ENCODE measurements at places on chromosomes 11 and 22.

DNA sequence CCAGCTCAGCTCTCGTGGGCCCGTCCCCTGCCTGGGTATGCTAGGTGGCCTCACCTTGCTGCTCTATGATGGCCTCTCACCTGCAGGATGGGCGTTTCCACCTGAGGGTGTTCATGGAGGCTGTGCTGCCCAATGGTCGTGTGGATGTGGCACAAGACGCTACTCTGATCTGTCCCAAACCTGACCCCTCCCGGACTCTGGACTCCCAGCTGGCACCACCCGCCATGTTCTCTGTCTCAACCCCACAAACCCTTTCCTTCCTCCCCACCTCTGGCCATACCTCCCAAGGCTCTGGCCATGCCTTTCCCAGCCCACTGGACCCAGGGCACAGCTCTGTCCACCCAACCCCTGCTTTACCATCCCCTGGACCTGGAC is 2.1 kb downstream of the ZP1 start:
- no peak for DNase-seq

GRCh38 chr22:43393132-43393843 is 18.5 kb upstream of the MPPED1 start:
- DNase-seq: no peak

DNA sequence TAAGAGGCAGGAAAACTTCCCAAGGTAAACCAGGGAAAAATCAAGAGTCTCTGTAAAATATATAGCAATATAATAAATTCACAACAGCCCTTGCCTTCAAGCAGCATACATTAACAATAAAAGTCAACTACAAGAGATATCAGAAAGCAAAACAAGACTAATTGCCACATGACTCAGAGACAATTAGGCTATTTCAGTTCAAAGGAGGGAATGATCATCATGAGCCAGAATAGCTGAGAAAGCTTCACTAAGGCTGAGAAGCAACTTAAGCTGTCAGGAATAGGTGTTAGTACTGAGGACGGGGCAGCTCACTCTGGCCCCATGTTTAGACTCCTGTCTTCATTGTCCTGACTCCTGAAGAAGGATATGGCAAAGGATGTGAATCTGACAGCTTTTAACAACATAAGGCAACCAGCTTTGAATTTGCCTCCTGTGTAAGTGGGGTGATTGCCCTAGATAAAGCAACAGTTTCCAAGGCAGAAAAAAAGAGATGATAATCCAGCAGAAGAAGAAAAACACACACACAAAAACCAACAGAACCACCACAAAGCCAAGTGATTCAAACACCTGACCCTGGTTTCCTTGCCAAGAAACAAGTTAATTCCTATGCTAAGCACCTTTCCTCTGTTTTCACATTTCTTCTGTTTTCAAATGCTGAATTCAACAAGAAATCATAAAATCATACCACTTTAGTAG is 60.8 kb downstream of the SIK3 start:
- DNase-seq: no peak

DNA sequence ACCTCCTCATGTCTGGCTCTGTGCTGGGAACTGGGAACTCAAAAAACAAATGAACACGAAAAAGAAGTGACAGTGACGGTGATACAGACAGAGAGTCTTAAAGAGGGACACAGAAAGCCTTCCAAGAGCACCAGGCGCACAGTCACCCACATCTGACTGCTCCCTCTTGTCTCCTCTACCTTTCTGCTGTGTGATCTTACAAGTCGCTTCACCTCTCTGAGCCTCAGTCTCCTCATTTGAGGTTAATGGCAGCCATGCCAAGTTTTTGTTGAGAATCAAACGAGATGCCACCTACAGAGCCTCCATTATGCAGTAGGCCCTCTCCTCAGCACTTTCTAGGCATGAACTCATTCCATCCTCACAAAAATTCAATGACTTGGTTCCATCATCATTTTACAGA is 3.7 kb downstream of the LRRC32 start:
- DNase-seq: no peak

- no peak for DNase-seq
Measured at GRCh38 chr11:61930933-61931332, 13.6 kb upstream of the RAB3IL1 start.

DNA sequence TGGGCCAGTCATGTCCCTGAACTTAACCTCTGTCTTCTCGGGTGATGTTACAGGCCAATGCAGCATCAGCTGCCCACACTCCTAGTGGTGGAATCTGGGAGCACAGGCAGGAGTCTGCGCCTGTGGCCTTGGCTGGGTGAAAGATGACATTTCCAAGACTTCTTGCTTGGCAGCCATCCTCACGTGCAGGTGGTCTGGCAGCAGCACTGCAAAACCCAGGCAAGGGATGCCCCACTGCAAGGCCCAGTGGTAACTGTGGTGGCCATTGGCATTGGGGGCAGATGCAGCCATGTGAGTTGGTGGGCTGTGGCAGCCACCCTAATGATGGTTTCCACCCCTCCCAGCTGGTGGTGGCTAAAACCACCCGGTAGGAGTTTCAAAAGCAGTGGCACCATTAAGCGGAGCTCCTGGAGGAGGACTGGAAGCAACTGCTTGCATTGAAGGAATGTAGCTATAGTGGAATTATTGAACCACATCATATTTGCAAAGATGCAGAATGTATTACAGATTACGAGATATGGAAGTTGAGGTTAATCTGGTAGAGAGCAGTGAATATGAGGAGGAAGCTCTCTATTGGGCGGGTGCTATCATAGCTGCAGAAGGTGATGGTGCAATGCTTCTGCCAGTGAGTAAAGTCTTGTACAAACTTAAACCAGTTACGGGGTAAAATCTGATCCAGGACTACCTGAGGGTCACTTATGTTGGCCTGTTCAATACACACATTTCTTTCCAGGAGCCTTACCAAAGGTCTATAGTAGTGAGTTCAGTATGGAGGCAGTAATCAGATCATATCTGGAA is 120.7 kb upstream of the TOP3B start:
- DNase-seq: no peak

GRCh38 chr11:27699926-27700350 is 317 bp downstream of the BDNF start:
- DNase-seq: no peak

GRCh38 chr22:30763815-30764673 is 69.4 kb downstream of the OSBP2 start:
- DNase-seq: no peak
